ENCODE measurements at places on chromosomes 11 and 22.

GRCh38 chr11:43557553-43558110 is 122.9 kb upstream of the HSD17B12 start:
- no peak for DNase-seq

- DNase-seq: no peak
Measured at GRCh38 chr11:57983191-57983590, 40.5 kb upstream of the OR9Q1 start.

GRCh38 chr11:92967178-92967577 is 2.3 kb upstream of the MTNR1B start:
- DNase-seq: no peak

- no peak for DNase-seq
Measured at GRCh38 chr11:109426442-109427240, 4.7 kb downstream of the C11orf87 start.

DNA sequence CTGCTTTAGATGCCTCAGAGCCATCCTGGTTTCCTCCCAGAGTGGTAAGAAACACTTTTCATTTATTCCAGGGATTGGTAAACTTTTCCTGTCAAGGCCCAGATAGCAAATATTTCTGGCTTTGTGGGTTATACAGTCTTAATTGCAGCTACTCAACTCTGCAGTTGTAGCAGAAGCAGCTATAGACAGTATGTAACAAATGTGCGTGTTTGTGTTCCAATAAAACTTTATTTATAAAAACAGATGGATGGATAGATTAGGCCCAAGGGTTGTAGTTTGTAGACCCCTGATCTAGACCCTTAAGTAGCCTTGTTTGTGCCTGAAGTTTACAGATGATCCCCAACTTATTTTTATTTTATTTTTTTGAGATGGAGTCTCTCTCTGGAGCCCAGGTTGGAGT is 17.9 kb downstream of the NNMT start:
- DNase-seq: no peak
